ENCODE measurements at places on chromosomes 5 and 9. TPM values are rescaled to one million over a fixed set of nuclear protein-coding genes. Genes with fewer than 3 reads are reported as not detected.

IFNA2 gene
- not detected for total RNA-seq

FIBCD1 gene
- total RNA-seq, result 7.3 TPM

LCN12 gene
- not detected for total RNA-seq

ZNF483 gene
- total RNA-seq, result 1.5 TPM

TAF11L14 gene
- not detected for total RNA-seq

SPINK6 gene
- total RNA-seq, result not detected

SPATA9 gene
- 0.51 TPM for total RNA-seq

SLC36A3 gene
- not detected for total RNA-seq

C9orf40 gene
- 4.5 TPM for total RNA-seq

AK3 gene
- 90.3 TPM for total RNA-seq

GRCh38 chr5:108380531-108381349, 1.2 kb downstream of the FBXL17 start:
- no peaks in the 10 kb centered on the region for H3K36me3 ChIP-seq
- peak overlapping the region; percentile 85 for H3K4me3 ChIP-seq
- H3K27me3 ChIP-seq, result no peaks in the 10 kb centered on the region
- H3K27ac ChIP-seq, result peak overlapping the region; percentile 97
- H3K4me1 ChIP-seq, result no peaks in the 10 kb centered on the region
- DNase-seq, result peak; percentile 32

DNA sequence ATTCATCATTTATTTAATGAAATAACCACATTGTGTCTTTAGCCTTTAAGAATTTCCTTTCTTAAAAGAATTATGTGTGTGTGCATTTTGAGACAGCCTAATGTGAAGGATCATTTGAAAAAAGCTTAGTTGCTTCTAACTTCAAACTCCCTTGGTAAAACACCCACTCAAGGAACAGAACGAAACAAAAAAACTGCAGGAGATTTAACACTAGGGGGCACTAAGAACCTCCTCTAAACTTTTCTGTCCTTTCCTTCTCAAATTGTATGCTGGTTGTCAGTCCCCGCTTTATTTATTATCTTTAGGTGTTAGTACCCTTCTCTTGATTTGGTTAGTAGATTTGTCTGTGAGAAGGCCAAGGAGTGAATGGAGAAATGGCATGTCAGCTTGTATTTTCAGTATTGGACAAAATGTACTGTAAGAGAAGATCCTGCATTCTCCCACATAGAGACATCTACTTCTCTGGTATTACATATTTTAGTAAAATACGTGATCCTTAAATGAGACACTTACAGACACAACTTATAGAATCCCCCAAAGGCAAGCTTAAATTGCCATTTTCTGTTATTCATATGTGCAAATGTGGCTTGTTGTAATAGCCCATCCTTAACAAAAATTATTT, 229.7 kb downstream of the MRPS30 start:
- no peaks in the 10 kb centered on the region for H3K36me3 ChIP-seq
- peak; percentile 3 for DNase-seq
- H3K4me3 ChIP-seq, result no peak overlapping the region
- no peaks in the 10 kb centered on the region for H3K27me3 ChIP-seq
- H3K27ac ChIP-seq, result no peak overlapping the region

- H3K4me3 ChIP-seq, result no peak overlapping the region
- H3K27me3 ChIP-seq, result no peaks in the 10 kb centered on the region
- H3K27ac ChIP-seq, result no peak overlapping the region
- no peaks in the 10 kb centered on the region for H3K36me3 ChIP-seq
- H3K4me1 ChIP-seq, result no peaks in the 10 kb centered on the region
- DNase-seq, result no peak
These were observed 72.4 kb downstream of the CDH12 start for GRCh38 chr5:22780756-22781155.

DNA sequence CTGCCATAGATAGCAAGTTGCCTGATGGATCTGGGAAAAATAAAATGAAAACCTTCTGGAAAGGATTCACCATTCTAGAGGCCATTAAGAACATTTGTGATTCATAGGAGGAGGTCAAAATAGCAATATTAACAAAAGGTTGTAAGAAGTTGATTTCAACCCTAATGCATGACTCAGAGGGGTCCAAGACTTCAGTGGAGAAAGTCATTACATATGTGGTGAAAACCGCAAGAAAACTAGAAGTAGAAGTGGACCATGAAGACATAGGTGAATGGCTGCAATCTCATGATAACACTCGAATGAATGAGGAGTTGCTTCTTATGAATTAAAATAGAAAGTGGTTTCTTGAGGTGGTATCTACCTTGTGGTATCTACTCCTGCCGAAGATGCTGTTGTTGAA, 86.6 kb downstream of the GABRA1 start:
- H3K4me3 ChIP-seq, result no peak overlapping the region
- no peaks in the 10 kb centered on the region for H3K4me1 ChIP-seq
- H3K36me3 ChIP-seq, result no peaks in the 10 kb centered on the region
- H3K27ac ChIP-seq, result no peak overlapping the region

DNA sequence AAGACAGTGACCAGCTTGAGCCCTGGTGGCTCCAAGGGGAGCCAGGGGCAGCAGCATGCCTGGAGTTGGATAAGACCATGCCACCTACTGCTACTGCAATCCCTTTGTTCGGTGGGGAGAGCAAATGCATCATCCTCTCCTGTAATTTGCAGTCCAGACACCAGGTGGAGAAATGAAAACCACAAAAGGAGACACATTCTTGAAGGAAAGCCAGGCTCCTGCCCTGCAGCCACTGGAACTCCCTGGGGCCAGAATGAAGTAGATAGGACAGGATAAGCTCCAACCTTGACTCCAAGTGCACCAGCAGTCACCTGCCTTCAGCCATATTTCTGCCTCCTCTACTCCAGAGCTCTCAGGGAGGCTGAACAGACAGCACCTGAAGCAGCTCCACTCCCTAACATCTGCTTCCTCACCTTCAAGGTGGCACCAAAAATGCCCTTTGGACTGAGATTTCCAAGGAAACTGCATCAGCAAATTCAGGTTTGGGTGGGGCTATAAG, 65.1 kb upstream of the IQGAP2 start:
- no peak overlapping the region for H3K27ac ChIP-seq
- DNase-seq, result peak; percentile 8
- H3K27me3 ChIP-seq, result no peaks in the 10 kb centered on the region
- H3K36me3 ChIP-seq, result no peaks in the 10 kb centered on the region
- no peaks in the 10 kb centered on the region for H3K4me1 ChIP-seq

- H3K27me3 ChIP-seq, result no peaks in the 10 kb centered on the region
- no peaks in the 10 kb centered on the region for H3K4me1 ChIP-seq
- no peaks in the 10 kb centered on the region for H3K36me3 ChIP-seq
- no peak for DNase-seq
- no peak overlapping the region for H3K27ac ChIP-seq
- no peak overlapping the region for H3K4me3 ChIP-seq
These were observed 115.1 kb downstream of the GABBR2 start for GRCh38 chr9:98593354-98594253.

DNA sequence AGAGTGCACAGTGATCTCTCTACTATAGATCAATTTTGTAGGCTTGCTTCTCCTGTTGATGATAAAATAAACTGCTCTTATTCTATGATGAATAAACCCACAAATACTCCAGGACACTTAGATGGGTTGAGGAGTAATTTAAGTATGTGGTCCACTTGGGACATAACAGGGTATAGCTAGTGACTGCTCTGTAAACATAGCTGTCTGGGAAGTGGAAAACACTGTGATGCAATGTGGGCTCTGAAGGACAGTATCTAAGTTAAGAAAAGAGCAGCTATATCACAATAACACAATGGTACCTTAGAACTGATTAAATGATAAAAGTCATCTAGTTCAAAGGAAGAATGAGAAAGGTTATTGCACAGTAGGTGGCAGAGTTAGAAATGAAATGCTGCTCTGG, 294.3 kb upstream of the HAPLN1 start:
- no peaks in the 10 kb centered on the region for H3K27me3 ChIP-seq
- H3K4me3 ChIP-seq, result no peak overlapping the region
- H3K4me1 ChIP-seq, result no peaks in the 10 kb centered on the region

DNA sequence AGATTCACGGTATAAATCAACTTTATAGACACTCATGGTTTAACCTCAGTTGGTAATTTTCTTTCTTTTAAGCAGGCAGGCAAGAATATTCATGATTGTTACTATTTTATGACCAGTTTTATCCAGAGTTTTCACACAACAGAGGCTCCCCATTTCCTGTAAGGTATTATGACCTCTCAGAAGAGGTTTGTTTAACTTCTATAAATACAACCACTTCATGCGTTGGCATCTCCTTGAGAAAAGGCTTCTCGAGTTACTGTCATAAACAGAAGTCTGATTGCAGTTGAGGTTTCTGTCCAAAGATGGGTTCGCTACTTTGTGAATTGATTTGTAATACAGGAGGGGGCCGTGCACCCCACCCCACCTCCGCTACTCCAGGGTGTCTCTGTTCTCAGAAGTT, 55.3 kb downstream of the ENTREP1 start:
- H3K4me3 ChIP-seq, result no peak overlapping the region
- peaks cover 3% of the 10 kb centered on the region for H3K4me1 ChIP-seq
- no peak for DNase-seq
- H3K36me3 ChIP-seq, result no peaks in the 10 kb centered on the region
- no peaks in the 10 kb centered on the region for H3K27me3 ChIP-seq
- H3K27ac ChIP-seq, result no peak overlapping the region

- H3K4me3 ChIP-seq, result no peak overlapping the region
- H3K27me3 ChIP-seq, result no peaks in the 10 kb centered on the region
- DNase-seq, result no peak
- H3K36me3 ChIP-seq, result peaks cover 5% of the 10 kb centered on the region
These were observed 69.5 kb downstream of the FAM81B start for GRCh38 chr5:95460665-95461064.

- no peaks in the 10 kb centered on the region for H3K27me3 ChIP-seq
- peaks cover 1% of the 10 kb centered on the region for H3K36me3 ChIP-seq
- peaks cover 8% of the 10 kb centered on the region for H3K4me1 ChIP-seq
- peak overlapping the region; percentile 16 for H3K27ac ChIP-seq
- no peak overlapping the region for H3K4me3 ChIP-seq
These were observed 15.5 kb upstream of the FAM120AOS start for GRCh38 chr9:93468763-93469456.

GRCh38 chr5:139852696-139853095, 57.1 kb downstream of the PSD2 start:
- no peaks in the 10 kb centered on the region for H3K36me3 ChIP-seq
- no peak overlapping the region for H3K4me3 ChIP-seq
- no peak for DNase-seq
- H3K27me3 ChIP-seq, result peaks cover 5% of the 10 kb centered on the region

- peaks cover 4% of the 10 kb centered on the region for H3K4me1 ChIP-seq
- no peaks in the 10 kb centered on the region for H3K36me3 ChIP-seq
These were observed 2.5 kb downstream of the TNPO1 start for GRCh38 chr5:72818866-72819534.

DNA sequence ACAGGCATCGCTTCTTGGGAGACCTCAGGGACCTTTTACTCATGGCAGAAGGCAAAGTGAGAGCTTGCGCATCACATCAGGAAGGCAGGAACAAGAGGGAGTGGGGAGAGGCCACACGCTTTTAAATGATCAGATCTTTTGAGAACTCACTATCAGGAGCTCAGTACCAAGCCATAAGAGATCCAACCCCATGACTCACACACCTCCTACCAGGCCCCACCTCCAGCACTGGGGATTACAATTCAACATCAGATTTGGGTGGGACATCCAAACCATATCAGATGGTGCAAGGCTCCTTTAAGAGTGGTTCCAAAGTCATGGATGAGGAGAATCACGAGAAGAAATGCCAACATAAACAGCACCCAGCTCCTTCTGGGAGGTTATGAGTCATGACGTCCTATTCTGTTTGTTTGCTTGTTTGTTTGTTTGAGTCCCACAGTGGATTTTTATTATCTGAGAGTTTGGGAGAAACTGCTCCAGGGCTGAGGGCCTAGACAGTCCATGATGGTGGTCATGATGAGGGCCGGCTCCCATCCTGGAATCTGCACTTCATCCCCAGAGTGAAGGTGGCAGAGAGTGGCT, 453.5 kb downstream of the GADD45G start:
- no peak overlapping the region for H3K27ac ChIP-seq
- no peak for DNase-seq
- no peaks in the 10 kb centered on the region for H3K27me3 ChIP-seq
- H3K36me3 ChIP-seq, result no peaks in the 10 kb centered on the region
- H3K4me3 ChIP-seq, result no peak overlapping the region

- H3K4me3 ChIP-seq, result no peak overlapping the region
- H3K36me3 ChIP-seq, result no peaks in the 10 kb centered on the region
- DNase-seq, result no peak
- no peak overlapping the region for H3K27ac ChIP-seq
- no peaks in the 10 kb centered on the region for H3K4me1 ChIP-seq
These were observed 98.5 kb upstream of the S1PR3 start for GRCh38 chr9:88892724-88893123.

Measured in fibroblast of lung (primary cell).